ENCODE measurements at places on chromosomes 12 and 14.

DNA sequence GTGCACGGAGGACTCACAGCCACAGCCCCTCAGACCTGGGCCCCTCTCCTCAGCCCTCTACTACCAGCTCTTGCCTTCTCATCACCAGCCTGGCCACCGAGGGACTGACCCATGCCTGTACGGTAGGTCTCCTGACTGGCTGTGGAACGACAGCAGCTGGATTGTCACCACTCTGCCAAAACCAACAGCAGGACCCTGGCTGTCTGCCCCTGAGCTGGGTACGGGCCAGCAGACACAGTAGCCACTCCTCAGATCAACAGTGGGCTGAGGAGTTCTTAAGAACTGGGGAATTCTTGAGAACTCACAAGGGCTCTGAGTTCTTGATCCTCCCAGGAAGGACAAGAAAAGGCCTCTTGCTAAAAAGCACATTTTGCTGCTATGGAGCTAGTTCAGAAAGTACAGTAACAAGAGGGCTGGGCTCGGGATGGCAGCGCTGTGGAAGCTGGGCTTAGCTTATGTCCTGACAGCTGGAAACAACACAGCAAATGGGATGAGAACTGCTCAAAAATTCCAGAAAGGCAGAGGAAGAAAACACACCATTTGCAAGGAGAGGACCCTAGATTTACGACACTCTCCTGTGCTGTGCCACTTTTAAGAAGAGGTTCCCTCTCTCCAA is 176.4 kb downstream of the ANO2 start:
- no peak for DNase-seq

- DNase-seq = no peak
Observed at GRCh38 chr12:114936148-114937079, 252.4 kb upstream of the TBX3 start.

GRCh38 chr12:48956279-48957140 is 777 bp downstream of the ARF3 start:
- DNase-seq = no peak

DNA sequence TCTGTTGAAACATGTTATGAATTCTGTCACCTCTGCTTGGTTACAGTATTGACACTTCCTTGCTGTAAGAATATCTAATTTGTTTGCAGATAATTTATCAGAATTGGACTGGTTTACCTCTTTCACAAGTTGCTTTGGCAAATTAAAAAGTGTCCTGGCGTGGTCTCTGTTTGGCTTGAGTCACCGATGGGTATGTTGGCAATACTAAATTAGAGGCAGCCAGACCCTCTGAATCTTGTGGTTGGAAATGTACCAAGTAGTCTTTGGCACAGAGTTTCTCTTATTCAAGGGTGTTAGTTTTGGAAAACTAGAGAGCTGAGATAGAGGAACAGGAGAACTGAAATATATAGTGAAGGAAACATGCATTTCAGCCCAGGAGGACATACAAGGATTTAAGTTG is 521.1 kb upstream of the MGAT4C start:
- no peak for DNase-seq

- DNase-seq = no peak
Observed at GRCh38 chr14:92316176-92316575, 6.8 kb upstream of the SLC24A4 start.

GRCh38 chr12:4270831-4271716 is 2.5 kb upstream of the CCND2 start:
- peak; percentile 70 for DNase-seq

DNA sequence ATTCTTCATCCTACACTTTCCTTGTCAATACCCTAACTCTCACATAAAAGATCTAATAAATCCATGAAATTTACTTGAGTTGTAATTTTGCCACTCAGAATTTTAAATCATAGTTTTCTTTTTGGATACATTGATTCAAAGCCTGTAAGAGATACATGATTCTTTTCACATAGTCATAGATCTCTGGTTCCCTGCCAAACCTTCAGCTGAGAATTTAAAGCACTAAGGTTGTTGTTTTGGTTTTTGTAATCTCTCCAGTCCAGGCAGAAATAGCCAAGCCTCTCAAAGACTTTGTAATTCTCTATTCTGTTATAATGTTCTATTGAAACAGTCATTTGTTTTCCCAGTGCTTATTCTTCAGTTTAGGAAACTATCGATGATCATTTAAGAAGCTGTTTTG is 273.9 kb downstream of the TRHDE start:
- no peak for DNase-seq

- no peak for DNase-seq
Observed at GRCh38 chr14:79861111-79861510, 350.2 kb downstream of the DIO2 start.

- DNase-seq = no peak
Observed at GRCh38 chr14:73452341-73453186, 5.8 kb downstream of the NUMB start.

DNA sequence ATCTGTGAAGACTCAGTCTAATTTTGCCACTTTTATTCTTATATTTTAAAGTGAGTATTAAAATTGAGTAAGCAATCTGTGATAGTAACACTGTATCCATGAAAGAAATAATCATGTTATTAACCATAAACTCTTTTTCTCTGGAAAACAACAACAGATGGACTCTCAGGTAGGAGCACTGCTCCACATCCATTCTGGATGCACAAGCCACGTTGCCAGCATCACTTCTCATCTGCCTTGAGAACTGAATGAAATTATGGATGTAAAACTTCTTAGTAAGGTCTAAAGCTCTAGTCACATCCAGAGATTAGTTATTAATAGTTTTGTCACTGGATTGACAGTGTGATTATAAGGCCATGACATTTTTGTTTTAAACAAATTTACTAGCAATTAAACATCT is 489.1 kb upstream of the SYT1 start:
- no peak for DNase-seq

DNA sequence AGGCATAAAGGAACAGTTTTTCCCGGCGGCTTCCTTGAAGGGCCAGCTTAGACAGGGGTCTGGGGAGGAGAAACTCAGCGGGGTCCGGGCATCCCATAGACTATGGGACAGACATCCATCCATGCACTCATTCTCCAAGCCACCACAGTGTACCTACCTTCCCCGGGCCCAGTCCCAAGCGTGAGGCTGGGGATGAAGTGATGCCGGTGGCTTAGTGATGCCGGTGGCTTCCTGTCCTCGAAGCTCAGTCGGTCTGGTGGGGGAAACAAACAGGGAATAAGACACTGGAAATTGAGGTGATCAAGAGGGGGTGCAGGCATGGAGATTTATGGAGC is 421 bp downstream of the RTL1 start:
- no peak for DNase-seq

DNA sequence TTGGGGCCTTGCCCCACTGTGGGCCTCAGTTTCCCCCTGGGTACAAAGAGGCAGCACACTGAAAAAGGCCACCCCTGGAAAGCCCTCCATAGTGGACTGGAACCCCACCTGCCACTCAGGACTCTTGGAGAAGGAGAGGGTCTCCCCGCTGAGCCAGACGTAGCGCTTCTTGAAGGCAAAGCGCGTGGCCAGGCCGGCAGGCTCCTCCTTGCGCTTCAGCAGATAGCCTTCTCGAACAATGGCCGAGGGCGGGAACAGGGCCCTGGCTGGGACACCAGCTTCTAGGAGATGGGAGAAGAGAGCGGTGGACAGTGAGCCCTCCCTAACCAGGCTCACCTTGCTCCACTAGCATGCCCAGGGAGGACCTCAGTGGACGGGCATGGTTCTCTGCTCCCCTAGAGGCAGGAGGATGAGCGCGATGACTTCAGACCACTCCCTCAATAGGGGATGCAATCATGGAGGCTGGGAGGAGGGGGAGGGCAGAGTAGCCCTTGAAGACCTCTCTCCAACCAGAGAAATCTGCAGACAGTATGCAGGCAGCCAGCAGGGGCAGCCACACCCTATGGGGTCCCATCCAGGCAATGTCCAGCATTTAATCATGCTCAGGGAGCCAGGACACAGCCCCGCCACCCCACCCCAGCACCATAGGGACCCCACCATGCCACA is 29.8 kb downstream of the RASAL1 start:
- no peak for DNase-seq

- no peak for DNase-seq
Observed at GRCh38 chr12:1279050-1279449, 288.0 kb downstream of the ERC1 start.

DNA sequence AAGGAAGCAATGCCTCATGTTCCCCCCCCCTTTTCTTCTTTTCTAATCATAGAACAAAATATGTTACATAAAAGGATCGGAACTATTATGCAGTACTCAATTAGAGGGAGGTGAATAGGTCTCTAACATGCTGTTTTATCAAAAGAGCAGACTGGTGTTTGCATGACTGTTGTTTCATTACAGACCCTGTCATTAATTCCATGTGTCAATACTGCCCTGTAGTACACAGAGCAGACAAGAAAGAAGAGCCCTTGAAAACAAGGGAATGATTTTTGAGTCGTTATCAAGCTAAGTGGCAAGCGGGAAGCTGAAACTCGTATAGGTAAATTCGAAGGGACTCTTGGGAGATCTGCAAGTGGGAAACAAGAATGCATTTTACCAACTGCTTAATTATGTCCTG is 76.9 kb upstream of the TMEM263 start:
- DNase-seq = no peak

DNA sequence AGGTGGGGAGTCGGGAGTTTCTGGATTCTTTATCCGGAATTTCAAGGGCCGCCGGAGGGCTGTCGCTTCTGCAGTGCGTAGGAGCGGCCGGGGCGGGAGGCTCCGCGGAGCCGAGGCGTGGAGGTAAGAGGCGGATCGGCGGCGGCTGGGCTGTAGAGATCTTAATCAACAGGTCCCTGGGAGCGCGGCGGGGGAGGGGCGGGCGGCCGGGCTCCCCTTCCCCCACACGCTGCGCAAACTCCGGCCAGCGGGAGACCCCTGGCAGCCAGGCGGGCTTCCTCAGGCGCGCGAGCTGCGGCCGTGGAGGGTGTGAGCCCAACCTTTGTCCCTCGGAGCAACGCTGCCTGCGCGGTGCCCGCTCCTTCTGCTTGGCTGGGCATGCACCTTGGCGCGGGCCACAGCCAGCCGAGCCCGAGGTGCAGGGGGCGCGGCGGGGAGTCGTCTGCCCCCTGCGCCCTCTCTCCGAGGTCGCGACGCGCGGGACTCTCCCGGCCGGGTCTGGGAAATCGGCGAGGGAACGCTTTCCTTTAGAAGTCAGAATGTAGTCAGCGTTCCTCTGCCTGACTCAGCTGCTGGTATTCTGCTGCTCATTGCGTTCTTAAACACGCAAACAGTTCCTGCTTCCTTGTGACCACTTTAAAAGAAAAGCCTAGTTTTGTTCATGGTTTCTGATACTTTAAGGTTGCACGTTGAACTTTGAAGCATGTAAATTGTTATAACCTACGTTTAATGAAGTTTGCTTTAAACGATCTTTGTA is at the start of gene PALS1:
Gene PALS1, plus strand, starts transcription at position 25 of the 757 bp plus-strand sequence. CDS start 37,736 bp downstream, outside the sequence.
- peak; percentile 46 for DNase-seq

DNA sequence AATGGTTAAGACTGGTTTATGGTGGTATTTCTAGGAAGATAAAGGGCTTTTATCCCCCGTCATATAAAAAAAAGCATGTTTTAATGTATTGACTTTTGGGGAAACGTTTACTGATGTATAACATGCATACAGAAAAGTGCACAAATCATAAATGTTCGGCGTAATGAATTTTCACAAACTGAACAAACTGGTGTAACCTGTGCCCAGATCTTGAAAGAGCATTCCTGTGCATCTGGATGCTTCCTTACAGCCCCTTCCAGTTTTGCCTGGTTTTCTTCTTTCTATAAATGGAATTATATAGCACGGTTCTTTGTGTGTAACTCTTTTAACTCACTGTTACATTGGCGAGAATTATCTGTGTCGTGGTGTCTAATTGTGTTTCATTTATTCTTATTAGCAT is 693.8 kb upstream of the TBX3 start:
- no peak for DNase-seq

- DNase-seq = no peak
Observed at GRCh38 chr14:96055065-96055752, 16.0 kb downstream of the C14orf132 start.

- DNase-seq = no peak
Observed at GRCh38 chr12:58889557-58889956, 30.7 kb downstream of the LRIG3 start.

GRCh38 chr14:57898837-57899572 is 33.1 kb upstream of the SLC35F4 start:
- DNase-seq = no peak

DNA sequence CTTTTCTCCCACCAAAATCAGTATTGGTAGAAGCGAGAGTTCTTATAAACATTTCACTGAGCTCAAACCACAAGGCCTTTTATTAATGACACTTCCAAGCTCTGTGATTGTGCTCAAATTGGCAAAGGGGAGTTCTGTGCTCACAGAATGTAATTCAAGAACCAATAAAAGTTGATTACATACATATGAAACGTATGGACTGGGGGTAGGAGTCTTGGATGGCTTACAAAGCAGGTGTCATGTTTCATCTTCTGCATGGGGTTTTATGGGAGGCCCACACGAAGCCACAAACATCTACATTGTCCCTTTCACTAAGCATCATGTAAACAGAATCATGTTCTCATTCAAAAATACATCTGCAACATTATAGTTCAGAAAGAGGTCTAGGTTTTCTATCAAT is 828.3 kb downstream of the VRK1 start:
- no peak for DNase-seq
